B cell (primary cell): ENCODE measurements at places on chromosomes 5 and 9.

DNA sequence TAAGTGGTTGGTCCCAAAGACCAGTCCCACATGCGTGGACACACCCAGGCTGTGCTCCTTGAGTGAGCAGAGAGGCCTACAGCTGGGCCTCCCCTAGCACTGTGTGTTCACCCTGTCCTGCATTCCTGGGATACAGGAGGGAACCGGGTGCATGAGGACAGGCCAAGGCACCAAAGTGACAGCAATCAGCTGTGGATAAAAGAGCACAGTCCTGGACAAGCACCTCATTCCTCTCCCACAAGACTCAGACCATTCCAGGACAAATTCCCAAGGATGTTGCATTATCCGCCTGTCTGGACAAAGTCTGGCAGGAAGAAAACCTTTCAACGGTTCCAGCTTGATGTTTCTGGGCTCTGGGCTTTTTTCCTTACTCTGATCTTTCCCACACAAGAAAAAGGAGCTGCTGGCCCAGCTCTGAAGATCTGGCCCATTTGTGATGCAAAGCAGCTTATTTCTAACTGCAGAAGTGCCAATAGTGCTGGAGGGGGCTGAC, 273.2 kb downstream of the ENC1 start:
- DNase-seq: no peak

- no peak for DNase-seq
Observed at GRCh38 chr5:56314529-56314928, 81.4 kb upstream of the ANKRD55 start.

GRCh38 chr5:127321465-127321864, 30.9 kb downstream of the MEGF10 start:
- no peak for DNase-seq

- DNase-seq: no peak
Observed at GRCh38 chr5:99815-100214, 7.8 kb downstream of the PLEKHG4B start.

DNA sequence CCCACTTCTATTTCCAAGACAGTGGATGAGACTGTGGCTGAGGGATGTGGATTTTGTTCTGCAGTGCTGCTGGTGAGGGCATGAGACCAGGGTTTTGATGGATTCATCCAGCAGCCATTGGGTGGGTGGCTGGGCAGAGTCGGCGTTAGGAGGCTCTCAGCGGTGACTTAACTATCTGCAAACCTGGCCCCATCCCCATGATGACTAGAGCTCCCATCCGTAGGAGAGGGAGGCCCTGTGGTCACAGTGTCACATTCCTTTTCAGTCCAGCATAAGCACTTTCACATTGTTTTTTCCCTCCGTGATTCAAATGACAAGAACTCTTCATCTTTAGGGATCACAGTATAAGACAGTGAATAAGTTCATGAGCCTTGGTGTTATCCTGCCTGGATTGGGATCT, 60.4 kb upstream of the SPRY4 start:
- no peak for DNase-seq

GRCh38 chr9:123419721-123420591, 64.0 kb downstream of the CRB2 start:
- DNase-seq: no peak

- DNase-seq: peak; percentile 47
Observed at GRCh38 chr9:15416880-15417279, 5.8 kb upstream of the SNAPC3 start.

- no peak for DNase-seq
Observed at GRCh38 chr9:134682026-134682425, 40.4 kb downstream of the COL5A1 start.

GRCh38 chr9:112037281-112038016, 137.6 kb downstream of the SUSD1 start:
- peak; percentile 84 for DNase-seq

DNA sequence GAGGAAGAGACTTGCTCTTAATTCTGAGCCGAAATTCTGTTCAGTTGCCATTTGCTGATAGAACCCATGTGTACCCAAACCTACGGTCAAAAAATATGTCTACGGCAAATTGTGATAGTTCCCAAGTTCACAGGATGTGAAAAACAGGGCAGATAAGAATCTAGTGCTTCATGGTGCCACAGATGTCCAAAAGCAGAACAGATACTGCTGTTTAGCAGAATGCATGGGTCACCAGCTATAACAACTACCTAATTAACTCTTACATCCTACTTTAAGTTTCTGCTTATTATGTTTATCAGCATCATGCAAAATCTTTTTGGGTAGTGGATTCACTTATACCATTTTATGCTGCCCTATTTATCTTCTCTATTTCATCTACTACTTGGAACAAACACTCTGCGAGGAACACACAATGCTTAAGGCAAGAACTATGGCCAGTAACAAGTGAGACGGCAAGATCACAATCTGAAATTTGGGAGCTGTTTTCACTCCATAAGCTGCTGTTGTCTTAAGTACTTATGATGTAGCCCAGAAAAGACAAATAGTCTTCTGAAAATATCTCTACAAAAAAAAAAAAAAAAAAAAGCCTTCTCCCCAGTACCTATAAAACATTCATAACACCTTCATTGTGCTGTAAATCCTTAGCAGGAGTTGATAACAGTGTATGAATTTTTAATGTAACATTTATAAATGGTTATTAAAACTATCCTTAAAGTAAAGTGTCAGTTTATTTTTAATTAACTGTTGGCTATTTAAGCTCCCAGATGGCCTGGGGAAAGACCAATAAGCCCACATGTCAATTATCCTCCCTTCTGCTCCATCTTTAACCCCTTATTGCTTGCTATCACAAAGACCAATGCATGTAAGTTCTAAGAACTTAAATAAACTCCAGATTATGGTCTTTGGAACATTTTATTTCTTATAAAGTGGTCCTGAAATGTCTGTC, 232.3 kb downstream of the TLR4 start:
- DNase-seq: peak; percentile 68

GRCh38 chr5:6819521-6819920, 106.3 kb downstream of the TENT4A start:
- DNase-seq: no peak

DNA sequence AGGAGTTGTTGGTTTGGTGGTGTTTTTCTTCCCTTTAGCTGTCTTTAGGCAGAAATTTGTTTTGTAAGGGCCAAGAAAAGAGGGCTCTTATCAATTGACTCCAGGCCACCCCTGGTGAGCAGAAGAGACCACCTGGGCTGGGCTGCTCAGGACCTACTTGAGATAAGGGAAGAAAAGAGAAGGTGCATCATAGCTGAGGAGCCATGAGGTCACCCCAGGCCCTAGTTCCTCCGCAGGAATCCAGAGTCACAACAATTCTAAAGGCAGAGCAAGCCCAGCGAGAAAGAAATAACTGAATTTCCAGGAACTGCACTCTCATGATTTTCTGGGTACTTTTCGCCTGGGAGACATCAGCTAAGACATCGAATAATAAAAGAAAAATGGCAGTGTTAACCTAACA, 34.9 kb downstream of the RFK start:
- DNase-seq: no peak

DNA sequence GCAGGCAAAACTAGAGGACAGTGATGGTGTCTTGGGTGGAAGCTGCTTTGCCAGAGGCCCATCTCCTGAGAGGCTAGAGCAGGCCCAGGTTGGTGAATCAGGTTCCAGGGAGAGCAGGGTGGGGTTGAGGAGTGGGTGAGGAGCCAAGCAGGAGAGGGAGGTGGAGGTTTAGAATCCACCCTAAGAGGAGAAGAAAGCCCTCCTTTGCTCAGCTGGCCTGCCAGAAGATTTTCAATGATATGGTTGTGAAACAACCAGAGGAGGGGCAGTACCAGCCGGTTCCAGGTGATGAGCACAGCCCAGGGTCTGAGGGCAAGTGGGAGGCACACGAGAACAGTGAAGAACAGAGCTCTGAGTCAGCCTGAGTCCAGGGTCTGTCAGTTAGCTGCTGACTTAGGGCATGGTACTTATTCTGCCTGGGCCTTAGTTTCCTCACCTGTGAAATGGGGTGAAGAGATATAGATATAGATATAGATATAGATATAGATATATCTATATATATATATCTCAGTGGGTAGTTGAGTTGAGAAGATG, 17.8 kb downstream of the PPARGC1B start:
- DNase-seq: no peak

- DNase-seq: no peak
Observed at GRCh38 chr5:168337361-168337760, 45.9 kb downstream of the WWC1 start.

GRCh38 chr9:22040760-22041159, 31.7 kb upstream of the CDKN2B start:
- DNase-seq: no peak

GRCh38 chr9:114294664-114295063, 28.2 kb upstream of the ORM1 start:
- DNase-seq: no peak

DNA sequence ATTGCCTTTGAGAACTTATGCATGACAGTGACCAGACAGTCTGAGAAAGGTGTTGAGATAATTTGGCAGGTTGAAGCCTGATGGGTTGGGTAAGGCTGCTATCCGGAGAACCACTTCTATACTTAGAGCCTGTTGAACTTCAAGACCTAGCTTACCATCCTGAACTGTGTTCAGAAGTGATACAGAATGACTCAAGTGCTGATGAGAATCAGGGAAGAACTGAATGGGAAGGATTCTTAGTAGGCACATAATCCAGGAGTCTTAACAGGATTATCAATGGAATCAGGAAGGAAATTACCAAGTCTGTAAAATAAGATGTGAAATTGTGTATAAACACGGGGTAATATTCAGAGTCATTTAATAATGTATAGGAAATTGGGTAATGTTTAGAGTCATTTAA, 9.0 kb upstream of the PAPPA start:
- DNase-seq: no peak

GRCh38 chr5:44660251-44660650, 148.5 kb upstream of the MRPS30 start:
- no peak for DNase-seq

GRCh38 chr9:98240475-98240874, 15.0 kb downstream of the TBC1D2 start:
- no peak for DNase-seq

- DNase-seq: no peak
Observed at GRCh38 chr9:110602281-110602680, 22.7 kb upstream of the SVEP1 start.

- no peak for DNase-seq
Observed at GRCh38 chr5:134570886-134571285, 45.4 kb downstream of the JADE2 start.

- DNase-seq: no peak
Observed at GRCh38 chr5:176773408-176774035, 36.8 kb upstream of the UNC5A start.

DNA sequence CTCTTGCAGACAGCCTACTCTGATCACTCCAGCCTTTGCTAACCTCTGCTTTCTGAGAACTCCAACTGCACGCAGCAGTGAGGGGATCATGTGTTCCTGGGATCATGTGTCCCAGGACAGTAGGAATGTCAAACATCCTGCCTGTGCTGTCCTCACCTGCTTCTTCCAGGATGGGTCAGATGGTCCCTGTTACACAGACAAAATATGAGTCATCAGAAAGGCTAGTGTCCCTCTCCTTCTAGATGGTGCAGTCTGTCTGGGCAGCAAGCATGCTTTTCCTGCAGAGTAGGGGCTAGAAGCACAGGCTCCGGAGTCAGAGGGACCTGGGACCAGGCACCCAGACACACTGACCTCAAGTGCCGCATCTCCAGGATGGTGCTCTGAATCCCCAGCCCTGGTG, 20.1 kb upstream of the SLC25A48 start:
- no peak for DNase-seq

GRCh38 chr9:33884856-33885701, 68.1 kb downstream of the UBE2R2 start:
- DNase-seq: no peak

GRCh38 chr9:132672413-132672690, 2.1 kb downstream of the GTF3C4 start:
- no peak for DNase-seq

- no peak for DNase-seq
Observed at GRCh38 chr5:32753051-32753450, 41.9 kb downstream of the NPR3 start.

- DNase-seq: no peak
Observed at GRCh38 chr5:64149857-64150521, 15.7 kb upstream of the RNF180 start.

GRCh38 chr9:3746296-3747275, 220.8 kb upstream of the RFX3 start:
- DNase-seq: no peak

DNA sequence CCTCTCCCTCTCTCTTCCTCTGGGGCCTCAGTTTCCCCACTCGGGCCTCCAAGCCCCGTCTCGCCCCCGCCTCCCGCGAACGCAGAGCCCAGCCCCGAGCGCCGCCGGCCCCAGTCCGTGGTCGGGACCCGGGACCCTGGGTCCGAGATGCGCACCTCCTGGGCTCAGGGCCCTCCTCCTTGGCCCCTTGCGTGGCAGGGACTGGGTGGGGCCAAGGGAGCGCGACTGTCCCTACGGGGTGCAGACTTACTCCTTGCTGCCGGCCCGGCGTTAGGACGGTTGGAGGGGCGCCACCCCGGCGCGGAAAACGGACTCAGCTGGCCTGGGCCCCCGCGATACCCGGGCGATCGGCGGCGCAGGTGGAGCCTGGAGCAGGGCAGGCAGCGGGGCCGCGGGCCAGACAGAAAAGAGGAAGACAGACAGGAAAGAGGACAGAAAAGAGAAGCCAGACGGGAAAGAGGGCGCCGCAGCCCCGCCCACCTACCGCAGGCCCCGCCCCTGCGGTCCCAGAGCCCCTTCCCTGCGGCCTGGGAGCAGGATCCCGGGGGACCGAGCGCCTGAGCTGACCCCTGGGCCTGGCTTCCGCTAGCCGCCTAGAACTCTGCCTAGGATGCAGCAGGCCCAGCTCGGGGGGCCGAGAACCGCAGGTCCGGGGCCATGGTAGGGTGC, at the start of gene GBGT1:
Gene GBGT1 (minus strand): TSS at position 411 of the 669 bp plus-strand sequence. CDS start 1,502 bp downstream, outside the sequence.
- DNase-seq: peak; percentile 81

GRCh38 chr5:57338068-57338867, 144.3 kb downstream of the ACTBL2 start:
- peak; percentile 4 for DNase-seq

DNA sequence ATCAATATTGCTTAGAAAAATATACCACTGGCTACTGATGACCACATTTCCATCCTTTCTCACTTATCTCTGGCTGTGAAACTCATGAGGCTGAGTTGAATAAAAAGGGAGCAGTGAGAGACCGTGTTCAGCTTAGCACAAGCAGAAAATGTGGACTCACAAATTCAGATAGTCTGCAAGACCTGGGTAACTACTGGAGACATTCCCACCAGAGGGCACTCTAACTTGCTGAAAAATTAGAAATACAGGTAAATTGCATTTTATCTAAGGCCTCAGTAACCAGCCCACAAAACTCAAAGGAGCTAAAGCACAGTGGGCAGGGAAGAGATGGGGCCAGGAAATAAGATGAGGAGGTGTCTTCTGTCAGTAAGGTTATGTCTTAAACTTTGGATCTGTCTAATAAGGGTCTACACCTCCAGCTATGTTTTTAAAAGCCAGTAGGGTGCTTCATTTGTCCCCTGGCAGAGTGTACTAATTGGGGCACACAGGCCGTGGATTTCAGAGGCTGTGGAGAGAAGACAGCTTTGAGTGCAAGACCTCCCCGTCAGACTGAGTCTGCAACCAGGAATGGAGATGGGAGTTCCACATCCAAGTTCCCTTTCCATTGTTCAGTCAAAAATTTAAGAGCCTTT, 8.7 kb upstream of the NDUFB6 start:
- DNase-seq: peak; percentile 62

- DNase-seq: no peak
Observed at GRCh38 chr5:57302164-57302563, 128.3 kb downstream of the GPBP1 start.
